DMS79 treated with DMSO at 0.1 percent for 48 hours (cell line): ENCODE measurements at places on chromosomes 13 and 19.
A peak's percentile ranks its signal among the peaks of the same experiment; 100 is the strongest.

DNA sequence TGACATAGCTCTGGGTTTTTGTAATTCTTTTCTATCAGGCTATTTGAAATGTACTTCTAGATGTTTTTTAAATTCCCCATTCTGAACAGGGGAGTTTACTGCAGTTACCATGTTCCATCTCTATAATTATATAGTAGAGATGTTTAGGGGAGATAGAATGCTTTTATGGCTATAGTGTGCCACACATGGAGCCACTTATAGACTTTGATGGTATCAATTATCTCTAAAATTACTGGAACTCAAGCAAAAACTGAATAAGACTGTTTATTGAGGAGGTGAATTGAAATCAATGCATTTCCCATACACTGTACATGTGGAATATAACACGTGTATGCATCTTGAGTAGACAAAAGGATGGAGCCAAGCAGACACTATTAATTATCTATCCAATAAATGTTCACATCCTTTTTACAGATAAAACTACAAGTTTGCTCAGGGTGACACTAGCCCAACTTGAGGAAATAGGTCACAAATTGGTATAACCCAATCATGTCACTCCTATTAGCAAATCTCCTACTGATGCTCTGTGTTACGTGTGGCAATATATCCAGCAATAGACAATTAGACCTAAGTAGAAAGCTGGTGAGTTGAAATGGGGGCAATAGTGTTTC is 1882.6 kb downstream of the PCDH9 start:
- no peak for DNase-seq

- DNase-seq = no peak
These were observed 1.9 kb upstream of the RABAC1 start for GRCh38 chr19:41960973-41961372.

DNA sequence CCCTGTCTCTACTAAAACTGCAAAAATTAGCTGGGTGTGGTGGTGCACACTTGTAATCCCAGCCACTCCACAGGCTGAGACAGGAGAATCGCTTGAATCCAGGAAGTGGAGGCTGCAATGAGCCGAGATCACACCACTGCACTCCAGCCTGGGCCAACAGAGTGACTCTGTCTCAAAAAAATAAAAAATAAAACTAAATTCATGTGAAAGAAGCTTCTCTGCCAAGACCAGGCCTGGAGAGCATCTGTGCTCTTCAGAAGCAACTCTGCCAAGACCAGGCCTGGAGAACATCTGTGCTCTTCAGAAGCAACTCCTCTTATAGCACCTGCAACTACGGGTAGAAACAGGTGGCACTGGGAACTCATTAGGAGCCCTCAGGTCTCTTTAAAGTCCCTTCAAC is 37.7 kb downstream of the CRYL1 start:
- peak; percentile 42 for DNase-seq

- no peak for DNase-seq
These were observed 9.0 kb upstream of the STRN4 start for GRCh38 chr19:46755077-46755852.

- no peak for DNase-seq
These were observed 2749.9 kb downstream of the PCDH9 start for GRCh38 chr13:64480211-64480610.

GRCh38 chr19:21084343-21084742 is 2.3 kb downstream of the ZNF714 start:
- peak; percentile 75 for DNase-seq

GRCh38 chr13:29993196-29993595 is 142.8 kb upstream of the UBL3 start:
- DNase-seq = no peak

GRCh38 chr19:52533901-52534300 is 6.4 kb downstream of the ZNF808 start:
- DNase-seq = no peak

GRCh38 chr19:5152767-5153532 is 184.0 kb downstream of the KDM4B start:
- no peak for DNase-seq

DNA sequence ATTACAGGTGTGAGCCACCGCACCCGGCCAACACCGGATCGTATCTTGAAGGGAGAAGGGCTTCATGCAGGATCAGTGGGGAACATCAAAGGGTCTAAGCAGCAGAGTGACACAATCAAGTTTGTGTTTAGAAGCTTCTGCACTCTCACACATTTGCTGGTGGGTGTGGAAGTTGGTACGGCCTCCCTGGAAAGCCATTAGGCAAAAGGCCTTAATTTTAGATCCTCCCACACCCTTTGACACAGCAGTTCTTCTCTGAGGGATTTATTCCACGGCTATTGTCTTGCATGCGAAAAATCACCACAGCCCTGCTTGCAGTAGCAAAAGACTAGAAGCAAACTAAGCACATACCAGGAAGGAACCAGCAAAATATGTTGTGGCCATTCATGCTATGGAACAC is 18.3 kb upstream of the SLC1A5 start:
- no peak for DNase-seq

GRCh38 chr13:108834193-108834592 is 204.8 kb downstream of the MYO16 start:
- DNase-seq = no peak

DNA sequence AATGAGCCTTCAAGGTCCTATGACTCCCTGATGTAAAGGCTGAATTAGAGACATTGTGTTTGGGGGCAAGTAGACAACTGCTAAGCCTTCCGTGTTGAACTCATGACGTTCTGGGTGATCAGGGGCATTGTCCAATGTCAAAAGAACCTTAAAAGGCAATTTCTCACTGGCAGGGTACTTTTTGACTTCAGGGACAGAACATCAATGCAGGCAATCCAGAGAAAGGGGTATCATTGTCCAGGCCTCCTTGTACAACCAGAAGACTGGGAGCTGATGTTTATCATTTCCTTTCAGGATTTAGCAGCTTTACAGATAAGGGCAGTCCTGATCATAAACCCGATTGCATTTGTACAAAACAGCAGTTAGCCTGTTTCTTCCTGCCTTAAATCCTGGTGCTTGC is 25.0 kb upstream of the SMAD9 start:
- DNase-seq = no peak

DNA sequence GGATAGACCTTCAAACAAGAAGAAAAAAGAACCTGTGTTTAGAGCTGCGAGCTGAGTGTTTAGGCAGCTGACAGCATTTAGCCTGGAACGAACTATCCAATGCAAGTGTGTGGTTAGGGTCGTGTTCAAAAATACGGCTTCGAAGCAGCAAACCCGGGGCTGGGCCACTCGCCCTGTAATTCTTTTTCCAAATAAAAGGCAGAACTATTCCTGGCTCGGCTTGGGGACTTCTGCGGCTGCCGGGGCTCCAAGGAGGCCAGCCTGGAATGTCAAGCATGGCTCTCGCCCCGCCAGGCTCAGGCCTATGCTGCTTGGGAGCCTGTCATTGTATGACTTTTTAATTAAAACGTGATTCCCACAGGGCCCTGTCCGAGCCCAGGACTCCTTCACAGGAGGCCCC is 51.7 kb upstream of the KLF2 start:
- no peak for DNase-seq

DNA sequence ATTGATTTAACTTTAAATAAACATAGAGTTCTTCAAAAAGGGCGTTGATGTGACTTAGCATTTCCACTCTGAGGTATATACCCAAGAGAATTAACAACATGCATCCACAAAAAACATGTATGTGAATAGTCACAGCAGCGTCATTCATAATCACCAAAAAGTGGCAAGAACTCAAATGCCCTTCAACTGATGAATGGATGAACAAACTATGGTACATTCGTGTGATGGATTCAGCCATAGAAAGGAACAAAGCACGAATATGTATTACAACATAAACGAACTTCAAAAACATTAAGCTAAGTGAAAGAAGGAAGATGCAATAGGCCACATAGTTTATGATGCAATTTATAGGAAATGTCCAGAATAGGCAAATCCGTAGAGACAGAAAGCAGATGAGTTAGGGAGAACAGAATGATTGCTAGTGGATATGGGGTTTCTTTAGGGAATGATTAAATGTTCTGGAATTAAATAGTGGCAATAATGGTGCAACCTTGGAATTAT is 72.3 kb upstream of the UQCRFS1 start:
- no peak for DNase-seq

- DNase-seq = no peak
These were observed 144.5 kb upstream of the FNDC3A start for GRCh38 chr13:48831248-48831647.

DNA sequence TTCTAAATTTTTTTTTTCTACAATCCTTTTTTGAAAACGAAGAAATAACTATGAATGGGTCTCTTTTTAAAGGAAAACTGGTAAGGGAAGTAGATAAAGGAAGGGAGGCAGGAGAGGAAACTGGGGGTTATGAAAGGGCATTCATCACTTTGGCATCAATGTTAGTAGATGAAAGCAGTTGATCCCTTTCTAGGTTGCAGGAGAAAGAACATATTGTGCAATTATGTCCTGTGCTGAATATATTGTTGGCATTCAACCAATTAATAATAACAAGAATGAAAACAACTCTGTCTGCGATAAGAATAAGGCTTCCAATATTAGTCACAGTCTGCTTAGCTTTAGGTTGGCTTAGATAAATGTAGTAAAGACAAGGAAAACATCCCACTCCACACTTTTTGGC is 796.8 kb upstream of the KLHL1 start:
- peak; percentile 17 for DNase-seq

DNA sequence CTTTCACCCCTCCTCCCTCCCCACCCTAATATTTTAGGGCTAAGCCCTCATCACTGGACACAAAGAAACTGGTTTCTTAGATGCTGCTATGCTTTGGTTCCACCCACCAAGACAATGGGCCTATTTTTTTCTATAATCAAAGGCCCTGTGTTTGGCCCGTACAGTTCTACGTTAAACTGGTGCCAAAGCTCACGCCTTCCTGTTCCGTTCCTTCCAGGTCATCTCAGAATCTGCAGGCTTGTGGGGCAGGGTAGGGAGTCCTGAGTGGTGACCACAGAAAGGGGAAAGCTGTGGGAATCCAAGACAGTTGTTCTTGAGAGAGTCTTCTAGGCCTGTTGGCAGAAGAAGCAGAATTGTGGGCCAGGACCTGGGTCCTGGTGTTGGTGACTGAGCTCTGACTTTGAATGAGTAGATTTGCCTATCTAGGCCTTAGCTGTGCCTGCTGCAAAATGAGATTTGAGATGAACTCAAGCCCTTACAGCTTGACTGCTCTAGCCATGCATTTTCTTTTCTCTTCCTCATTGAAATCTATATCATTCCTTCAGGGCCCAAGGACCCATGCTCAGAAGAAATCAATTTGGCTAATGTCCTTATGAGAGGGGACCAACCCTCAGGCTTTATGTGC is 19.1 kb upstream of the CXCL17 start:
- no peak for DNase-seq

DNA sequence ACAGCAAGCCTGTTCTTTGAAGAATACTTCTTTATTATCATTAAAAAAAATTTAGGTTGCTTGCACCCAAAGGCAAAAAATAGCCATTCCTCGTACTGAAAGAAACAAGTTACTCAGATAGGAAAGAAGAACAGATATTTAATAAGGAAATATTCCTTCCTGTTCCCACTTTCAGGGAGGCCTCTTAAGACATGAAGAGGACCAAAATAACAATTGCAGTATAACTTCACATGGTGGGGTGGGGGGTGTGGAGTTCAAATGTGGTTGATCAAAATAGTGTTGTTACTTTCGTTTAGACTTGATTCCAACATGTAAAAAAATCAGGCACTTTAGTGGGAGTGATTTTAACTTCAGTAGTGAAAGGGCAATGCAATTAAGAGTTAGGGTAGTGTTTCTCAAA is 3.6 kb downstream of the RGCC start:
- DNase-seq = no peak

GRCh38 chr13:70520275-70521036 is 412.2 kb upstream of the KLHL1 start:
- DNase-seq = no peak

DNA sequence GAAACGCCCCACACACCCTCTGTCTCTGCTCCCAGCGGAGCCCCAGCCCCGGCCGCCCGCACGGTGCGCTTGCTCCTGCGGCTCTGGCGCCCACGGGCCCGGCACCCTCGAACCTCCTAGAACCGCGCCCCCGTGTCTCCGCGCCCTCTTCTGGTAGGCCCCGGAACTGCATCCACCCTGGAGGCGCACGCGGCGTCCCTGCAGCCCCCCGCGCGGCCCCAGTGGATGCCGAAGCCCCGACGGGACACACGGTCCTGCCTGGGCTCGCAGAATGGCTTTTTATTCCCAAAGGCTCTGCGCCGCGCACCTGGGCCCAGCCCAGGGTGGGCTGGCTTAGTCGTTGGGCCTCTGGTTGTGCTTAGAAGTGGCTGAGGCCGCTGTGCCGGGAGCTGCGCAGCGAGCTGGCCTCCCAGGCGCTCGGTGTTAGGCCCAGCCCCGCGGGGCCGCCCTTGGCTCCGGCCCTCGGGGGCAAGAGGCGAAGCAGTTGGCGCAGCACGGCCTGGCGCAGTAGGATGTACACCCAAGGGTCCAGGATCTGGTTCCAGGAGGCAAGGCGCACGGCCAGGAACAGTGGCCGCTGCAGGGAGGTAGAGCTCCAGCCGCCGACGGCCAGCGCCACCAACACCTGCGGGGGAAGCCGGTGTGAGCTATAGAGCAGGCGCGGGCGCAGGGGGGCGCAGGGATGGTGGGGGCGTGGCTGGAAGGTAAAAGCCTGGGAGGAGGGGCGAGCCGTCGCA is 2.8 kb downstream of the PTGER1 start:
- DNase-seq = peak; percentile 51

DNA sequence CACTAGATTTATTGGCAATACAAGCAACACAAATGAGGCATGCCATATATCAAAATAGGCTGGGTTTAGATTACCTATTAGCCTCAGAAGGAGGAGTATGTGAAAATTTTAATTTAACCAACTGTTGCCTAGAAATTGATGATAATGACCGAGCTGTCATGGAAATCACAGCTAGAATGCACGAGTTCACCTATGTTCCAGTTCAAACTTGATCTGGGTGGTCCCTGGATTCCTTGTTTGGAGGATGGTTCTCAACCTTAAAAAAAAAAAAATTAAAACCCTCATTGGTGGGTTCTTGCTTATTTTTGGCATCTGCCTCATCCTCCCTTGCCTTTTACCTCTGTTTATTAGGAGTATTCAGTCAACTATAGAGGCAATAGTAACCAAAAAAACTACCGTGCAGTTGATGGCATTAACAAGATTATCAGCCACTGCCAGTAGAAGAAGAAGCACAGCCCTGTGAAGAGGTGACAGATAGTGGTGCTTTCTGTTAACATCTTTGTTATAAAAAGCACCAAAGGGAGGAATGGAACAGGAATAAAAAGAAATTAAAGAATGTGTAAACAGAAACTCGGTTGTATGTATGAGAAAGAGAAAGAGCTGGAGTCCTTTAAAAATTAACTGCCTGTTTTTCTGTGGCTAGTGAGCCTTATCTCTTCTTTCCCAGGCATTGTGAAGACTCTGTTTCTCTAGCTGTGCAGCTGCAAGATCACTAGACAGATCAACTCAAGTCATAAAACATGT is 106.4 kb downstream of the ZNF429 start:
- DNase-seq = no peak

GRCh38 chr13:28423010-28423409 is 71.9 kb downstream of the FLT1 start:
- no peak for DNase-seq

DNA sequence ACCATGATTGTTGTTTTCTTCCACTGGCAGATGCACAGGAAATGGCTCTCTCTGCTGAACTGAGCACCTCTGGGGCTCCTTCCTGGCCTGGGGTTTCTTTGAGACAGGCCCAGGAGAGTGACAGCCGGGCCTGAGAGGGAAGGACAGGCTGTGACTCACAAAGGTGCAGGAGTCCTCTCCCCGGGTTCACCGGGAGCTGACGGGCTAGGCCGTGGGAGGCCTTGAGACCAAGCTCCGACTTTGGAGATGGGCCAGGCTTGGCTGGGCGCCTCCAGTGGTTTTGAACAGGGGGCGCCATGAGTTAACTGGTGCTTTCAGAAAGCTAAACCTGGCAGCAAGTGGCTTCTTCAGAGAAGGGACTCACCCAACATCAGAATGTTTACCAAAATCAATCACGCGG is 143.4 kb downstream of the URI1 start:
- DNase-seq = no peak
